Activated CD4-positive, alpha-beta T cell treated with anti-CD3 and anti-CD28 coated beads, Interleukin-2, amount 50 U/mL, for 48 hours (primary cell): ENCODE measurements at places on chromosomes 3 and 15.

GRCh38 chr15:57079931-57080620, 161.6 kb downstream of the TCF12 start:
- DNase-seq, result no peak

DNA sequence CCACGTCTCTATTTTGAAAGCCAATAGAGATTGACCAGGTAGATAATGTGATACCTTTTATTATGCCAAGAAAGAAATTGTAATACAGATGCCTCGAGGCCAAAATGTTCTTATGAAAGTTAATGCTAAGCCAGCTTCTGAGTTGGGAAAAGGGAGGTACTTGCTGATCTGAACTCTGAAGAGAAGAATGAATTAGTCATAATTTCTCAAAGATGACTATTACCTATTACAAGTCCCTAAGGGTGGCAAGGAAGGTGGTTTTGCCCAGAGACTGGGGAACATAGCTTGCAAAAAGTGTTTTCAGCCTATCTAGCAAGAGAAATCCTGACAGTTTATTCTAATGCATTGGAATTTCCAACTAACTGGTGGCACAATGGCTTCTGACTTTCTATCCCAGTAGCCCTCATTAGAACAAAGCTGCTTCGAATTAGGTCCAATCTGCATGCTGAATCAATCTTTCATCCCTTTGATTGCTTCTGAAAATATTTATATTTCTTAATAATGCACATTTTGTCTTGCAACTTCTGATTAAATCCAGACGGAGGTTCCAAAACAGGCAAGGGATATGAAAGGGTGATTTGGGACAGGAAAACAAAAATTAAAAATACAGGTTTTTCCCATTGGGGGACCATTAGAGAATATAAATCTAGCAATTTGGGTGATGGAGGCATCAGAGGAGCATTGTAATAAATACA, 17.7 kb upstream of the NR2F2 start:
- no peak for DNase-seq

DNA sequence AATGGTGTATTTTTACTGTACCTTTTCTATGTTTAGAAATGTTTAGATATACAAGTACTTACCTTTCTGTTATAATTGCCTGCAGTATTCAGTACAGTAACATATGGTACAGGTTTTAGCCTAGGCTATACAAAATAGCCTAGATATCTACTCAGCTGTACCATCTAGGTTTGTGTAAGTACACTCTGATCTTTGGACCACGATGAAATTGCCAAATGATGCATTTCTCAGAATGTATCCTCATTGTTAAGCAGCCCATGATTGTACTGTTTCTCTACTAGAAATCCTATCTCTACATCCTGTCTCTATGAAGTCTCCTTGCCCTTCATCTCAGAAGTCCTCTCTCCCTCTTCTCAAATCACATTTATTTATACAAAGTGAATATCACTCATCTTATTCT, 32.8 kb upstream of the ZCWPW2 start:
- DNase-seq, result no peak

DNA sequence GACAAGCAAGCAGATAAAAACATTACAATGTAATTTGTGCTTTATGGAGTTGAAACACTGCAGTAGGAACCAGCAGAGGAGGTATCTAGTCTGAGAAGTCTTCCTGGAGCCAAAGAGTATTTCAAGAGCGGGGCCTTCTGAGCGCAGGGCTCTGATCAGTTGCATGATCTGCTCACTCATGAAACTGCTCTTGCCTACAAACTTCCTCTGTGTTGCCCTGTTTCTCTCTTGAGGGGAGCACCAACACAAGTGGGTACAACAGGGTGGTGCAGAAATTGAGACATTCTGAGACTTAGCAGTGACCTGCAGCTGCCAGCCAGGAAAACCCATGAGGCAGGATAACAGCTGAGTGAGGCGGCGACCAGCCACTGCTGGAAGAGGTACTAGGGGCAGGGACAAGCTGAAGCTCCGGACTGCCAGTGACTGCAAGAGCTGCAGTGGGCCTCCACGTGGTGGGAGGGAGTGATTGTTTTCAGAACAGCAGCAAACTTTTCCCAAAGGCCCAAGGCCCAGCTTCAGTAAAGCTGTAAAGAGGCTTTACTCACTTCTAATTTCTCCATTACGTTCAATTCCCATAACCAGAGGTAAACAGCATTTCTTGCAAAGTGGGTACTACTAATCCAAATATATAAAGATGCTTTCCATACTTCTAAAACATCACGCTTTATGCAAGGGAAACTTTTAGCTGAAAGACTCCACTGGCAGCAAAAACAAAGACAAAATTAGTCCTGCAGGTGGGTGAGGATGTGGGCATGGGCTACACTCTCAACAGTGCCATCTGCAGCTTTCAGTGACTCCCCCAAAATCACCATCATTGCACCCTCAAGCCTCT, 69.0 kb upstream of the LPP start:
- DNase-seq, result no peak

GRCh38 chr15:75023872-75024636, 664 bp downstream of the PPCDC start:
- DNase-seq, result peak; percentile 30

DNA sequence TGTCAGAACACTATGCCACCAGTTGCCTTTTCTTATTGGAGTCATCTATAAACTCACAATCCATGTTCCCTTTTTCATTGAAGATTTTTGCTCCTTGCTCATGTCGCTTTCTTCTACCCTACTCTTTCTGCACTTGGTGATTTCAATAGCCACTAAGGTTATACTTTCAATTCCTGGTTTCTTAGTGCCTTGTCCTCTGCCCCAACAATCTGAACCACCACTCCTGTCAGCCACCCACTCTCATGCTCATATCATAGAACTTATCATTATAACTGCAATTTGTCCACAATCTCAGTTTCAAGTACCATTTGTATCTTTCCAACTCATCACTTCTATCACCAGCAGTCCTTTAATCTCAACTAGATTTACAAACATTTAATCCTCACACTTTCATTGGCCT, 10.0 kb upstream of the GRAMD1C start:
- DNase-seq, result no peak

- no peak for DNase-seq
These were observed 71.0 kb downstream of the CCK start for GRCh38 chr3:42194943-42195510.

- no peak for DNase-seq
These were observed 43.8 kb downstream of the DCP1A start for GRCh38 chr3:53303549-53303948.

GRCh38 chr15:70420948-70421482, 323.3 kb upstream of the TLE3 start:
- no peak for DNase-seq

DNA sequence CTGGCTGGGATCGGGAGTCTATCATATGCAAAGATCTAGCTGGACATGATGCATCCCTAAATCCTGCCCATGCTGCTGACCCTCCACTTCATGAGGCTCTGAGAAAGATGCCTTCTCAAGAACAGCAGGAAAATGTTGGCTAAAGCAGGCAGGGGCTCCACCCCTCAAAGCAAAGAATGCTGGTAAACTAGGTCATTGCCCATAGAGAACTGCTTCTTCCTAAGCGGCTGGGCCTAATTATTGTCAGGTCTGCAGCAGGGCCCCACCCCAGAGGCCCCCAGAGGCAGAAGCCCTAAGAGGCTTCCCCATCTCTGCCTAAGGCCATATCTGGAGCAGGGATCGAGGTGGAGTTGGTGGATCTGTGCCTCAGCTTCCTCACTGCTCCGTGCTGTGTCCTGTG, 447.4 kb upstream of the PROK2 start:
- no peak for DNase-seq

DNA sequence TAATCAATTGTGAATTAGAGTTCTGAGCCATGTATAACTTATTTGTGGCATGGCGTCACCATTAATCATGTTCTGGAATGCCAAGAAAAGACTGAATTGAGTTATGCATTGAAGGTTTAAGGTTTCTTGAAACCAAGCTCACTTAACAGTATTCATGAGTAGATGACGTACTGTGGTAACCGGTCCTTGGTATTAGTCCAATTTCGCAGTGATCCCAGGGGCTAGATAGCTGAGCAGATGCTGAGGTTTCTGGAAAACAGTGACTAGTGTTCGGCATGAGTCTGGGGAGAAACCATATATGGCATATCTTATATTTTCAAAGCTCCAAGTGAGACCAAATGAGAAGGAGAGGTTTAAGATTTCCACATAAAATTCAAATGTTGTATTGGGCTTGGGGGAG, 218.3 kb upstream of the LYSMD4 start:
- no peak for DNase-seq

DNA sequence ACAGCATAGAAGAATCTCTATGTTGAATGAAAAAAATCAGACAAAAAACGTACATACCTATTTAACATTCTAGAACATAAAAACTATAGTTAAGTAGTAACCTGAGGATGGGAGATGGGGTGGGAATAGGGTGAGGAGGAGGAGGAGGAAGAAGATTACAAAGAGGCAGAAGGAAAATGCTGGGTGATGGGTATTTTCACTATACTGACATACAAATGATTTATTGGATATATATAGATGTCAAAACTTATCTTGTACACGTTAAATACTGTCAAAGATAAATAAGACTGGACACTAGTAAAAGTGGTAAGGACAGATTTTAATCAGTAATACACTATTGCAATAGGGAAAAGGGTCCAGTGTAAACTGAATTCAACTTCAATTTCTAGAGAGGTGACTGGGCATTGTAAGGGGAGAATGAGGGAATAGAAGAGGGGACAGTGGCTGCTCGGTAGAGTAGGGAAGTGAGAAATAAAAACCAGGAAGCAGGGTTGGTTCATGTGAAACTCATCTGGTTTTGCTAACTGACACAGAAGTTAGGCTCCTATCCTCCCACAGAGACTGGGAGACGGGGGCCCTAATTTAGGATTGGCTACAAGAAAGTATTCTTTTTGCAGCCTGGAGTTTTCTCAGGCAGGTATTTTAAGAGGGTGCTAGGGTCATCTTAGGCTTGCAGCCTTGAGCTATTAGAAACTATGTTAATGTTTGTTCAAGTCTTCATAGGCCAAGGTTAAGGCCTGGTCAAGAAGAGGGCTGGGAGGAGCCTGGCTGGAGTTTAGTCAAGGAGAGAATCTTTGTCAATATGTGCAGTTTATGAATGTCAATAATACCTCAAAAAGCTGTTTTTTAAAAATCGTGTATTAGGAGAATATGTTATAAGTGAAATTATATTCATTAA, 15.0 kb upstream of the C15orf61 start:
- DNase-seq, result no peak

DNA sequence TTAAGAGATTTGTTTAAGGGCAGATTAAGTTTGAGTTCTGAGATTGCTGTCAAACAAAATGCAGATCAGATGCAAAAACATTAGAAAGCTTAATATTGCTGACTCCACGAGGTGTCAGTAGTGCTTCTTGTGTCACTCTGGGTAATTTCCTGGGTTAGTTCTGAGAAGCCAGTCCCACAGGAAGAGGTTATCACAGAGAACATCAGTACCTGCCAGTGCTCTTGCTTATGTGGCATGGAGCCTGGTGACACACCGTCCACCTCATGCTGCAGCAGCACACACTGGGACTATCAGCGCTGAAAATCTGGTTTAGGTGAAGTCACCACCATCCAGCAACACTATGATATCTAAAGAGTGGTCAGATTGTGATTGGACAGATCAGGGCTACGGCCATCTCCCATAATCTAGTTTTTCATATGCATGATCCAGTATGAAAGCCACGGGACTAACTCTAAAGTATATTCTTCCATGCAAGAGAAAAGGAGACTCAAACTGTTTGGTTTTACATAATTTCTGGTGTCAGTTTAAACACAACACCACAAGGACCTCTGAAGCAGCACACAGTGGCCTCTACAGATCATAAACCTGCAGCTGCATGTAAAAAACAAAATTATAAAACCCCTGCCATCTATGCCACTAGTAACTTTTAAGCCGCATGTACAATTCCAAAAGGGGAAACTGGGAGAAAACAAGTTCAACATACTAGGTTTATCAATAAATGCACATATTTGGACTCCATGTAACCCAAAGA, 36.1 kb upstream of the MYO5C start:
- DNase-seq, result peak; percentile 42

DNA sequence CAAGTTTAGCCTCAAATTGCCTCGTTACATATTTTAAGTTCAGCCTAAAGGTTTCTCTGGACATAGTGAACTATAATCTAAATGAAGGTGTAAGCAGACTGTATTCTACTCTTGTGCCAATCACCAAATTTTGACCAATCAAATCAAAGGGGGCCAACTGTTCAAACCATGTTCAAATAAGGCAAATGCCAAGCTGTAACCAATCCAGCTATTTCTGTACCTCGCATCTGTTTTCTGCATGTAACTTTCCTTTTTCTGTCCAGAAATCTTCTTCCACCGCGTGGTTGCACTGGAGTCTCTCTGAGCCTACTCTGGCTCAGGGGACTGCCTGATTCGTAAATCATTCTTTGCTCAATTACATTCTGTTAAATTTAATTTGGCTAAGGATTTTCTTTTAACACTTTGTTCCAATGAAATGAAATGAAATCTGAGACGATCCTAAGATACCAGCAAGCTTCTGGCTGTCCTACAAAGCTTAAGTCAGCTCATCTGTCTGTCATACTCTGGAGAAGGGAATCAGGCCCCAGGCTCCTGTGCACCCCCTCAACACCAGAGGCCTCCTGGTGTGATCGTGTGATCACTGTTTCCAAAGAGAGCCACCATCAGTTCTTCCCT, 53.2 kb upstream of the ZNF148 start:
- no peak for DNase-seq

GRCh38 chr3:43489930-43490329, 131.9 kb downstream of the ANO10 start:
- no peak for DNase-seq

- no peak for DNase-seq
These were observed 25.5 kb upstream of the ESYT3 start for GRCh38 chr3:138408751-138409570.

- DNase-seq, result no peak
These were observed 213.2 kb upstream of the IL12A start for GRCh38 chr3:159775372-159775961.

GRCh38 chr15:45628136-45628535, 6.7 kb upstream of the SQOR start:
- no peak for DNase-seq

- no peak for DNase-seq
These were observed 119.1 kb upstream of the ADAMTS9 start for GRCh38 chr3:64806668-64807605.

GRCh38 chr15:49045751-49046219, 461 bp downstream of the SECISBP2L start:
- DNase-seq, result no peak

- DNase-seq, result no peak
These were observed 60.0 kb downstream of the AKAP13 start for GRCh38 chr15:85440451-85440850.

DNA sequence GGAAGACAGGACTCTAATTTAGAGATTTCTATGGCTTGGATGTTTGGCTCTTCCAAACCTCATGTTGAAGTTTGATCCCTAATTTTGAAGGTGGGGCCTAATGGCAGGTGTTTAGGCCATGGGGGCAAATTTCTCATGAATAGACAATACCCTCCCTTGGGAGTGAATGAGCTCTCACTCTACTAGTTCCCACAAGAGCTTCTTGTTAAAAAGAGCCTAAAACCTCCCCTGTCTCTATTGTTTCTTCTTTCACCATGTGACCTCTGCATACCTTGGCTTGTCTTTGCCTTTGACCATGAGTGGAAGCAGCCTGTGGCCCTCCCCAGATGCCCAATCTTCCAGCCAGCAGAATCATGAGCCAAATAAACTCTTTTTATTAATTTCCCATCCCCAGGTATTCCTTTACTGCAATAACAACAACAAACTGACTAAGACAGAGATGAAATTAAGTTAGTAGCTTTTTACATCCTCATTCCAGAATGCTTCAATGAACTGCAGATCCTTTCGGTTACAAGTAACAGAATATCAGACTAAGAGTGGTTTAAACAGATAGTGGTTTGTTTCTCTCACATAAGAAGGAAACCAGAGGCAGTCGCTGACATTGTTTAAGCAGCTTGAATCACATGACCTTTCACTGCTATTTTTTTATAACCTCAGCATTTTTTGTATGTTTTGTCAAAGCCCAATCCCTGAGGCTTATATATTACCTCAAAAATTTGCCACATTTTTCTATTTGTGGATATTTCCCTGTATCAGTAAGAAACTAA, 1013.3 kb upstream of the SEMA6D start:
- no peak for DNase-seq
